Osteocyte (in vitro differentiated cells): ENCODE measurements at places on chromosomes 12 and 14. TPM values are rescaled to one million over a fixed set of nuclear protein-coding genes. Genes with fewer than 3 reads are reported as not detected.

SIRT4 gene
- 0.94 and 0.97 TPM in 2 replicates for total RNA-seq

CFAP251 gene
- 2.4 and 2.6 TPM in 2 replicates for total RNA-seq

FAM186B gene
- 0.30 and 0.50 TPM in 2 replicates for total RNA-seq

AICDA gene
- not detected in 2 replicates for total RNA-seq

BCL11B gene
- 0.16 and 0.18 TPM in 2 replicates for total RNA-seq

REP15 gene
- total RNA-seq, result 1.4 and 1.6 TPM in 2 replicates

KRR1 gene
- 47.1 and 52.0 TPM in 2 replicates for total RNA-seq
